ENCODE measurements at places on chromosomes 1 and 21. TPM values are rescaled to one million over a fixed set of nuclear protein-coding genes. Genes with fewer than 3 reads are reported as not detected.
A peak's percentile ranks its signal among the peaks of the same experiment; 100 is the strongest.

- no peaks in the 10 kb centered on the region for H3K27me3 ChIP-seq
- DNase-seq, result no peak
- no peaks in the 10 kb centered on the region for H3K36me3 ChIP-seq
- peak overlapping the region; percentile 66 for H3K27ac ChIP-seq
- H3K4me3 ChIP-seq, result no peak overlapping the region
Observed at GRCh38 chr1:8463144-8463927, 145.4 kb downstream of the SLC45A1 start.

MAN1A2 gene
- total RNA-seq, result 43.2 TPM

DNA sequence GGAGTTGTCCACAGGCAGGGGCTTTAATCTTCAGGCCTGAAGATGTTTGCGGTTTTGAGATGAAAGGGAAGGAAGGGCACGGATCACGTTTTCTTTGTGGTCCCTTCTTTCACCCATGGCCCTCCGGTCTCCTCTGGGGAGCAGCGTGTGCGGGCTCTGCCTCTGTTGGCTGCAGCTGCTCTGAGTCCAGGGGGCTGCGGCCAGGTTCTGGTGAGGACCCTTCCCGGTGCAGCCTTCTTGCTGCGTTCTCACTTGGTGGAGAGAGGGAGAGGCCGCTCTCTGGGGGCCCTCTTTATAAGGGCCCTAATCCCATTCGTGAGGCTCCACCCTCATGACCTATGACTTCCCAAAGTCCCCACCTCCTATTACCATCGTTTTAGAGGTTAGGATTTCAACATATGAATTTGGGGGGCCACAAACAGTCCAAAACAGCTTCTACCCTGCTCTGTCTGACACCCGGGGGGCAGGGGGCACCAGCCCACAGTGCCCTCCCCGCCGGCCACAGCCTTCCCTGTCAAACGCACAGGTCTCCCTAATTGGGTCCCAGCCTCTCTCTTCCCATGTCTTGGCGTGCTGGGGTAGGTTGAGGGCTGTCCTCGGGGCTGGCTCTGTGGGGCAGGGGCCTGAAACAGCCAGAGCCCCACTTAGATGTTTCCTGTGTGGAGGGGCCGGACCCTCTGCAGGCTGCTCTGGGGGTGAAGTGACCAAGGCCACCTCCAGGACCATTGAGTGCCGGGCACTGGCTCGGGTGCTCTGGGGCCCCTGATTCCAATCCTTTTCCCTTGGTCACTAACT lies 100.1 kb upstream of the C1orf174 start:
- H3K4me3 ChIP-seq, result no peak overlapping the region
- no peaks in the 10 kb centered on the region for H3K36me3 ChIP-seq
- DNase-seq, result no peak
- no peak overlapping the region for H3K27ac ChIP-seq

DNA sequence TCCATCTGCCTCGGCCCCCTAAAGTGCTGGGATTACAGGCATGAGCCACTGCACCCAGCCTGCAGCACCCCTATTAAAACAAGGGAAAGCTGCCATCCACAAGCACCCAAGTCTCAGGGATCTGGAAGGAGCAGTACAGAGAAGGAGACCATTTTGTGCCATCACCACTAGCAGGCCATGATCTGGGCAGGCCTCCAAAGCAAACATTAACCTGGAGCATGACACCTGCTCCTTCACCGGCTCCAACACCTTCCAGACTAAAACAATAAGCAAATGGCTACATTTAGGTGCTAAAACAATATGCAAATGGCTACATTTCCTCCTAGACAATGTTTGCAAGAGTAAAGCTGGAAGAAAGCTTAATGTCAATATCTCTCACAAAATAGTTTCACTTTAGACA lies 16.7 kb downstream of the MEAF6 start:
- DNase-seq, result no peak
- H3K27me3 ChIP-seq, result no peaks in the 10 kb centered on the region
- H3K36me3 ChIP-seq, result peaks cover 54% of the 10 kb centered on the region
- no peak overlapping the region for H3K4me3 ChIP-seq
- no peak overlapping the region for H3K27ac ChIP-seq

LAX1 gene
- total RNA-seq, result 2.1 TPM

DNA sequence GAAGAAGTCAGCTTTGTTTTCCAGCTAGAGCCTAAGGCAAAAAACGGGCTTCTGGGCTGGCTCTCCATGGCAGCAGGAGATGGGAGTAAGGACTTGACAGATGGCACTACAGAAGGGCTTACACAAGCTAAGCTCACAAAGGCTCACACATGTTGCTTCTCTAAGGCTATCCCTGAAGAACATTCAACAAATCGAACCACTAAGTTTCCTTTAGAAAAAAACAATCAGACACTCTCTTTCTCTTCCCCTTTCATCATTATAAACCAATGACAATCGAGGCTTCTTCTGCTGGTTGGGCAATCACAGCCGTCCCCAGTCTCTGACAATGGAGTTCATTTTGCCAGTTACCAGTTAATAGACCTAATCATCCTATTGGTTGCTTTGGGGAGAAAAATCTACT lies 40.5 kb downstream of the TRIT1 start:
- no peaks in the 10 kb centered on the region for H3K27me3 ChIP-seq
- no peaks in the 10 kb centered on the region for H3K36me3 ChIP-seq
- H3K4me3 ChIP-seq, result no peak overlapping the region
- peaks cover 13% of the 10 kb centered on the region for H3K4me1 ChIP-seq

BCAR3 gene
- 17.3 TPM for total RNA-seq

- no peaks in the 10 kb centered on the region for H3K36me3 ChIP-seq
- no peak overlapping the region for H3K27ac ChIP-seq
- DNase-seq, result no peak
Observed at GRCh38 chr1:152182431-152182830, 23.4 kb upstream of the RPTN start.

UBASH3A gene
- 4.3 TPM for total RNA-seq

DNA sequence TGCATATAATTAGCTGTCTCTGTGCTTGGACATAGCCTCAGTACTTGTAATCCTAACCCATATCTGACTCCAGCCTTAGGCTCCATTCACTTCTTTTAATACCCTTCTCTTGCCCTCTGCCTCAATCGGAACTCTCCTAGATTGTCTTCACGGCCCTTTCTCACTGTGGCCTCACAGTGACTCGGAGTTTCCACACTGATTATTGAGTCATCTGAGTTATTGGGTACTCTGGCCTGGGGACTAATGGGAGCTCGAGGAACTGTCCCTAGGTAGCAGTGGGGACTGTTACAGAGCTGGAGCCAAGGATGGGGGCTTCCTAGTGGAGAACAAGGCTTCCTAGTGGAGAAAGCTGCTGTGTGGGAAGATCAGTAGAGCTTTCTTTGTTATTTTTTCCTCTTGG lies 17.0 kb downstream of the TRAF5 start:
- no peak for DNase-seq
- no peak overlapping the region for H3K4me3 ChIP-seq
- H3K27ac ChIP-seq, result no peak overlapping the region
- no peaks in the 10 kb centered on the region for H3K36me3 ChIP-seq
- H3K27me3 ChIP-seq, result no peaks in the 10 kb centered on the region
- H3K4me1 ChIP-seq, result peaks cover 16% of the 10 kb centered on the region

- peaks cover 6% of the 10 kb centered on the region for H3K4me1 ChIP-seq
- H3K27ac ChIP-seq, result peak overlapping the region; percentile 66
- peak; percentile 97 for DNase-seq
- H3K27me3 ChIP-seq, result no peaks in the 10 kb centered on the region
- H3K36me3 ChIP-seq, result no peaks in the 10 kb centered on the region
Observed at GRCh38 chr21:36141513-36141925, 6.6 kb downstream of the CBR3 start.

- H3K36me3 ChIP-seq, result no peaks in the 10 kb centered on the region
- no peak for DNase-seq
- H3K27ac ChIP-seq, result no peak overlapping the region
- no peaks in the 10 kb centered on the region for H3K4me1 ChIP-seq
- no peak overlapping the region for H3K4me3 ChIP-seq
- no peaks in the 10 kb centered on the region for H3K27me3 ChIP-seq
Observed at GRCh38 chr1:72281144-72281543, 1.2 kb downstream of the NEGR1 start.

DNA sequence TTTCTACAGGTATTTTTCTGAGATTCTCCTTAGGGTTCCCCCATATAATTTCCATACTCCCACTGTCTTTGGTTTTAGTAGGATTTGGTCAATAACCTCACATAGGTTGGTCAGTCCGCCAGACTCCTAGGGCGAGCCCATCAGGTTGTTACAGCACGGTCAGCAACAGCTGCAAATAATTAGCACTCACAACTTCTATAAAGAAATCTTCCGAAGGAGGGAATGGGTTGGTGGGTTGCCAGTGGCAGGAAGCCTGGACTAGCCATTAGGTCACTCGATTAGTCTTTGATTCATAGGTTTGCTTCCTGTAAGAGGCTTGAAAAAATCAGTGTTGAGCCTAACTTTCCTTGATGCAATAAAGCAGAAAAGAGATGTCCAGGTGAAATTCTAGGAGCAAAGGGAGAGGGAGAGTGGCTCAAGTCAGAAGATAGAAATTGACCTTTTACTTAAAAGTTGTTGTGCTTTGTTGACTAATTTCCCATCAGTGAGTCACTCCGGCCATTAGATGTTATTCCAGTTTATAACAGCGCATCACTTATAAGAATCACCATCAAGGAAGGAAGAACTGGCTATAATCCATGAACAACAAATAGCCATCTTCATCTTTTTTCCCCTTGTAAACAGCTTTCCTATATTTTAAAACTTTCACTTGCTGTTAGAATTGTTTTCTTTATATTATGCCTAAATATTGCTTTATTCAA lies 88.3 kb downstream of the TPR start:
- H3K4me1 ChIP-seq, result no peaks in the 10 kb centered on the region
- H3K4me3 ChIP-seq, result no peak overlapping the region
- H3K36me3 ChIP-seq, result no peaks in the 10 kb centered on the region

DNA sequence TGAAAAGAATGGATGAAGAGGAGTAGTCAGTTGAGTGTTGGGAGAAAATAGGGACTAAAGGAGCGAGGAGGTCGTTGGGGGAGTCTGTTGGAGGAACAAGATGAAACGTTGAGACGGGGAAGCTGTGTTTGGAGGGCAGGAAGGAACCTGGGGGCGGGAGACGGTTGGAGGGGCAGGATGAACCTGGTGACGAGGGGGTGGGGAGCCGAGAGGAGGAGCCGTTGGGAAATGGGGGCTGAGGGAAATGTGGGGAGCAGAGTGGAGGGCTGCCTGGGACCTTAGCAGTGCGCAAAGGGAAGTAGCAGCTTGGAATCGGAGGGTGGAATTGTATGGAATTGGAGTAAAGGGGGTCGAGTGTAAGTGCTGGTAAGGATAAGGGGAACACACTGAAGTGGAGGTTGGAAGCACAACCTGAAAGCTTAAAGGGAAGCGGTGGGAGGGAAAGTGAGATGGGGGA lies 630 bp downstream of the MTF2 start:
- peak overlapping the region; percentile 83 for H3K27ac ChIP-seq
- peak overlapping the region; percentile 61 for H3K4me3 ChIP-seq
- no peaks in the 10 kb centered on the region for H3K36me3 ChIP-seq
- DNase-seq, result peak; percentile 48

GRCh38 chr1:2983706-2984398 lies 37.4 kb upstream of the ACTRT2 start:
- no peak for DNase-seq
- H3K4me3 ChIP-seq, result no peak overlapping the region
- no peaks in the 10 kb centered on the region for H3K36me3 ChIP-seq
- H3K27ac ChIP-seq, result no peak overlapping the region
- H3K27me3 ChIP-seq, result no peaks in the 10 kb centered on the region

DNA sequence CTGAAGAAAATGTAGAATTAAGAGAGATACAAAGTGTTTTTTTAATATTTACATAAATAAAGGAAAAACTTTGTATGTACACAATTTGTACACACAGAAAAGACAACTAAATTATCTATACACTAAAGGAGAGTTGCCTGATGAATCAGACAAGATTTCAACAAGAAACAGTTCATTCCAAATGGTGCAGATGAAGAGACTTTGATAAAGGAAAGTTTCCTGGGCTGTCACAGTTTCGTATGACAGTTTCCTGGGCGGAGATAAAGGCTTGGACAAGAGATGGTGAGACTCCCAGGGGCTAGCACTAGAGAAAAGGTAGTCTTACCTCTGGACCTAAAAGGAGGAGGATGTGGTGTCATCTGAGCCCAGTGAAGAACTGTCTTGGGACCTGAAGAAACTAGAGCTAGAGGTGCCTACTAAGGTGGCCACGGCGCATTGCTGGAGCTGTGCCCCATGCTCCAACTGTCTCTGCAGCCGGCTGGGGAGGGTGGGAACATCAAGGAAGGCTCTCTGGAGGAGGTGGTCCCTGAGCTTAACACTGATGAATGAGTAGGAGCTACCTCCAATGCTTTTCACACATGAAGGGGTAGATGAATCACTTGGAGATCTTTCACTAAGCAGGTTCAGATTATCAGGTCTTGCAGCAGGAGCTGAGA lies 32.2 kb downstream of the ETS2 start:
- no peaks in the 10 kb centered on the region for H3K27me3 ChIP-seq
- H3K4me3 ChIP-seq, result no peak overlapping the region
- H3K4me1 ChIP-seq, result no peaks in the 10 kb centered on the region
- no peak for DNase-seq
- H3K36me3 ChIP-seq, result no peaks in the 10 kb centered on the region
- no peak overlapping the region for H3K27ac ChIP-seq

DNA sequence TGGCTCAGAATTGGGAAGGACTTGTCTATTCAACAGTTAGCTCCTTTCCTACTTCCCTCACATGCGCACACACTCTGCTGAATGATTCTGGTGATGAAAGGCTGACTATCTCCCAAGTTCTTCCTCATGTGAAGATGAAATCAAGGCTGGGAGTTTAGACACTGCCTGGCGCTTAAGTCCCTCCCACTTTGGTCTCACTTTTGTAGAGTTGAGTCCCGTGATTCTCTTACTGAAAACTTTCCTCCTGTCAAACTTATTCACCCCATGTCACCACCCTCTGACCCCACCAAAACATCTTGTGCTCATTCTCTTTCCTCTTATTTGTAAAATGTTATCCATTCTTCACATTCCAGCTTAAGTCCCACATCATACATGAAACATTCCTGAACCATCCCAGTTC lies 8.4 kb upstream of the MRPS6 start:
- no peaks in the 10 kb centered on the region for H3K36me3 ChIP-seq
- H3K4me3 ChIP-seq, result no peak overlapping the region
- H3K4me1 ChIP-seq, result no peaks in the 10 kb centered on the region
- DNase-seq, result no peak
- H3K27ac ChIP-seq, result no peak overlapping the region

DNA sequence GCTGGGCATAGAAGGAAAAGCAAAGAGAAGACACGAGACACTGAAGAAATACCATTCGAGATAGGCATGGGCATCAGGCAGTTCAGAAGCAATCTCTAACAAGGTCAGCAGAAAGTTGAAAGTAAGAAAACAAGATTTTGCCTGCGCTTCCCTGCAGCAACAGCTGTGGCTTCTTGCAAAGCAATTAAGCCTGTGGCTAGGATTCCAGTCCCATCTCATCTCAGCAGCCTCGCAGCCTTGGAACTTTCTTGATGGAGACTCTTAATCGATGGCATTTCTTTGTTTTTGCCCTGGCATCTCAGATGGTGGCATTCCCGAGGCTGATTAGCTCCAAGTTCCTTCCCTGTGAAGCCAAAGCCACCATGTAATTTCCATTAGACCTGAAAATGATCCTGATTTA lies 64.6 kb upstream of the SPAG17 start:
- H3K4me1 ChIP-seq, result no peaks in the 10 kb centered on the region
- H3K4me3 ChIP-seq, result no peak overlapping the region
- no peaks in the 10 kb centered on the region for H3K27me3 ChIP-seq
- H3K27ac ChIP-seq, result no peak overlapping the region
- no peaks in the 10 kb centered on the region for H3K36me3 ChIP-seq

ASCL5 gene
- total RNA-seq, result not detected

KCNJ15 gene
- 5.8 TPM for total RNA-seq

GNG4 gene
- total RNA-seq, result 3.3 TPM

TMOD4 gene
- total RNA-seq, result not detected

- H3K4me1 ChIP-seq, result no peaks in the 10 kb centered on the region
- no peaks in the 10 kb centered on the region for H3K27me3 ChIP-seq
- H3K36me3 ChIP-seq, result no peaks in the 10 kb centered on the region
- no peak overlapping the region for H3K4me3 ChIP-seq
- H3K27ac ChIP-seq, result no peak overlapping the region
- DNase-seq, result peak; percentile 25
Observed at GRCh38 chr1:228015276-228016180, 8.7 kb downstream of the WNT3A start.

Measured in Peyer's patch (tissue), 4 donors.